ENCODE measurements at places on chromosomes 6 and 20.

- no peak for DNase-seq
Observed at GRCh38 chr20:23059846-23060245, 10.4 kb upstream of the THBD start.

GRCh38 chr6:27693766-27694546 lies 218.2 kb downstream of the OR2B2 start:
- no peak for DNase-seq

DNA sequence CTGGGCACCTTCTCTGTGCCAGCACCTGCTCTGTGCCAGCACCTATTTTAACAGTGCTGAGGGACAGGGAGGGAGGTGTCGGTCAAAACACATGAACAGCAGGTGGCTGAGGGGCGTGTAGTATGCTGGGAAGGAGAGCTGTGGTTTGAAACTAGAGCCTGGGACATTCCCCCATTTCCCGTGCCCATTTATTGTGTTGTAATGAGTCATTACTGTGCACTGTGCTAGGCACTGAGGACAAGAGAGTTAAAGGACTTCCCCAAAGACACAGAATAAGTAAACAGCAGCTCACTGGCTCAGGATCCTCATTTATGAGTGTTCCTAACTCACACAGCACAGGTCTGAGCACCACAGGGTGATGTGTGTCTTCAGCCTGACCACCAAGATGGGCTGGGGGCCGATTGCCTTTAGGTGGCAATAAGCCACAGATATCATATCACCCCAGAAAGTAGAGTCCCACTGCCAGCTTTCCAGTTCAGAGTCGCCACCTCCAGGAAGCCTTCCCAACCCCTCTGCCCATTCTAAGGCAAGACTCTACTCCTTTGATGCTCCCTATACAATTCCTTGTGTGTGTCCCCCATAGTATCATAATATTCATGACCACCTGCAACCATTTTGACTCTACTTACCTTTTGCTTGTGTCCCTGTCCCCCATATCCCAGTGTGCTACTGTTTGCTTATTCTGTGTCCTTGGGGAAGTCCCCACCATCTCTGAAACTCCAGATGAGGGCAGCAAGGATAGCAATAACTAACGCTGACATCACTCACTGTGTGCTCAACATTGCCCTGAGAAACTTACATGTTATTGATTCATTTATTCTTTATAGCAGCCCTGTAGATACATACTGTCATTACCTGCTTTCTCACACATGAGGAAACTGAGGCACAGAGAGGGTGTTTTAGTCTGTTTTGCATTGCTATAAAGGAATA lies 87.3 kb downstream of the TOX2 start:
- no peak for DNase-seq

DNA sequence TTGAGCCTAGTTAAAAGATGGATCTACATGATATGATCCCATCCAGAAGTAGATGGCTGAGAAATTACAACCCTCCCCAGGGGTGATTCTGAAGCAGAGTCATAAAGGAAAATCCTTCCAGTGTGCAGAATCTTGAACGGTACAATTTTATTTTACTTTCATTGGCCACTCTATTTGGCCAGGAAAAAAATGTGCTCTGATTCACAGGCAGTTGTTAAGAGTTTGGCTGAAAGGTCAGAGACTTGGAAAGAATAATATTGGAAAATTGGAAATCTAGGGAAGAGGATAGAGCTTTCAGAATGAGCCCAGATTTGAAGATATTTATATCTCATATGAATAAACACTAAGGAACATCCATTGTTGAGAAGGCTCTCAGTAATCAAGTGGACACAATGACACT lies 1299.3 kb upstream of the GJE1 start:
- no peak for DNase-seq

DNA sequence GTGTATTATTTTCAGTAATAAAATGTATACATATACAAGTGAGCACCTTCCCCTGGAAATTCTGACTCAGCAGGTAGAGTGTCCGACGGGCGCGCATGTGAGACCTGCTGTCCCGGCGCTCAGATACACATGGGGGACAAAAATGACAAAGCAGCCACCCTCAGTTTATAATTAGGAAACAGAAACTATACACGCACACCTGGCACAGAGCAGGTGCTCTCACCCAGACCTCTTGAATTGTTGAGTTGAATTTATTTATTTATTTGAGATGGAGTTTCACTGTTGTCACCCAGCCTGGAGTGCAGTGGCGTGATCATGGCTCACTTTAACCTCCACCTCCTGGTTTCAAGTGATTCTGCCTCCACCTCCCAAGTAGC lies 180.4 kb downstream of the ZDHHC14 start:
- no peak for DNase-seq

DNA sequence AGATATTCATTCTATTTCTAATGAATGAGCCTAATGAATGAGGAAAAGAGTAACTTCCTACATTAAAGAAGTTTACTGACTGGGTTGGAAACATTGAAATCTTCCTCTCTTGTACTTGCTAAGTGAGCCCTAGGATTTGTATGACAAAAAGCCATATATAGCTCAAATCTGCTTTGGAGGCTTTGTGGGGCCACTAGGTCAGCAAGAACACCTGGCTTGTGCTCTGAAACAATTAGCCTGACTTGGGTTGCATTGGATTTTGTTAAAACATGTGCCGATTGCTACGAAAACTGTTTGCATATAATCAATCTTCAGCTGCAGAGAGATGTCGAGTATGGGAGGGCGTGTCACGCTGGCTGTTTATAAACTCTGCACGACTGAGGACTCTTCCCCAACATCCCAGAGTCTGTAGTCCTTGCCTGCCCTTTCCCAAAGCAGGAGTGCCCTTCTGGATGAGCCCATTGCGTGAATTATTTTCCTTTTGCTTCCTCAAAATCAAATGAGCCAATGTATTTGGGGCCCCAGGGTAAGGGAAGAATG lies 684.8 kb downstream of the DHX35 start:
- DNase-seq, result no peak

DNA sequence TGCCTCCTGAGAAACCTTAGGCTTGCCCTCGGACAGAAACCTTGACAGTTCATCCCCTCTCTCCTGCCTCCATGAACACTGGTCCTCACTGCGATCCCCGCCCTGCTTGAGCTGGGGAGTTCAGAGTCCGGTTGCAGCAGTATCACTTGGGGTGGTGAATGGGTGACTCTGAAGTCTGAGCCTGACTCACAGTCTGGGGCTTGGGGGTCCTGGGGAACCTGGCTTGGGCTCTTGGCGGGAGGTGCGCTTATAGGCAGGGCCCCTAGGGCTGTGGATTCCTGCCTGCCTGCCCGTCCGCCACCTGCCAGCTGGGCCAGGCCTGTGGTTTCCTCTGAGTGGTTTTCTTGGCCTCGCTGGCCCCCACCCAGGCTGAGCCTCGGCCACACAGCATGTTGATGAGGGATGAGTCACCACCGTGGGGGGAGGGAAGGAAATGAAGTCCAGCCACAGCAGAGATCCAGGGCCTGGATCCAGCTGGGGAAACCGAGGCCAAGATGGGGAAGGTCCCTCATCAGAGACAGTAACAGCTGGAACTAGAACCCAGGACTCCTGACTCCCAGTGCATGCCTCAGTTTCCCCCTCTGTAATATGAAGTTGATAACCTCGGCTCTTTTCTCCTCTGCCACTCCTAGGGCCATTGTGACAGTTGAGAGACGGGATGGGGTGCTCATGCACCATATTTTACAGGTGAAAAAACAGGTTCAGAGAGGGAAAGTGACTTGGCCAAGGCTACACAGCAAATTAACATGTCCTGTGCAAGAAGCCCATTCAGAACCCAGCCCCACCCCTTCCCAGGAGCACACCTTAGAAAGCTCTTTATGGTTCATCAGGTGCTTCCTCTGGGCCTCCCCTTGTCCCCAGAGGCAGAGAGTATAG lies 9.2 kb downstream of the FOXS1 start:
- peak; percentile 85 for DNase-seq

Data from kidney capillary endothelial cell (primary cell).